ENCODE measurements at places on chromosomes 2 and 18.

DNA sequence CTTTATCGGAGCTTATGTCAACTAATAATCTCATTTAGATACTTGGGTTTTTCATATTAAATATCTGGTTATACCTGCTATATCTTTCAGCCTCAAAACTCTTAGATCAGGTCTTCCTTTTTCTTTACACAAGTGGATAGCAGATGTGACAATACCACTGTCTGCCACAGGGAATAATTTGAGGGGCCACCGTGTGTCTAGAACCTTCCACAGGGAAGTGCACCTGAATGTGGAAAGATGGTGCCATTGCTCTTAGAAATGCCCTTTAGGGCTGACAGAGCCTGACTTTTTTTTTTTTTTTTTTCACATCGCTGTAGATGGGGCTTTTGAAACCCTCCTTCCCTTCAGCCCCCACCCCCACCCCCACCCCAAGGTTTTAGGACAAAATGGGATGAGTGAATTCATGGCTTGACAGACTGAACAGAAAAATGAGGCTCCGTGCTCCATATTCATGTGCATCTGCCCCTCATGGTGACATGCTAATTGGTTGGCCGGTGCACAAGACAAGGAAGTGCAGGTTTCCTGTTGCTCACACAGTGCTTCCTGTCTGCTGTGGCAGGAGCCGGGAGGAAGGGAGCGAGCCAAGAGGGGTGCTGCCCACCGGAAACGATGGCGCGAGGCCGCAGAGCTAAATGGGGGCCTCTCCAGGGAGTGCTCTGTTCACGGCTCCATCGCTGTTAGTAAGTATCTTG is 246.0 kb downstream of the LDLRAD4 start:
- peak; percentile 57 for DNase-seq

- no peak for DNase-seq
These were observed 83.1 kb downstream of the EFEMP1 start for GRCh38 chr2:55840460-55840859.

- DNase-seq, result no peak
These were observed 125.1 kb upstream of the EPAS1 start for GRCh38 chr2:46171996-46172546.

GRCh38 chr18:21834299-21834660 is 93.7 kb downstream of the MIB1 start:
- DNase-seq, result no peak

DNA sequence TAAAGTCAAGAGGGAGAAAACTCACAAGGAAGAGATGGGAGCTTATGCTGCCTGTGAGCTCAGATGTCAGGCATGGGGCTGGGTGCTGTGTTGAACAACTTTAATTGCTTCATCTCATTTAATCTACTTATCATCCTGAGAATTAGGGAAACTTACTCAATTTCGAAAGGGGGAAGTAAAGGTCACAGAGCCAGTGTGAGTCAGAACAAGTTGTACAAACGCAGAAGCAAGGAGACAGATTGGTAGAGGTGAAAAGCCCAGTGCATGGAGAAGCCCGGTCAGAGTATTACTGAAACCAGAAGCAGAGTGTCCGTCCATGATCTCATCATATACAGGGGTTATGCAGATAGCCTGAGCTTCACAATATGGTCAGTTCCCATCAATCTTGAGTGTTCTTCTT is 281.1 kb upstream of the POU3F3 start:
- no peak for DNase-seq

- no peak for DNase-seq
These were observed 104.4 kb downstream of the ASXL3 start for GRCh38 chr18:33682436-33682835.

DNA sequence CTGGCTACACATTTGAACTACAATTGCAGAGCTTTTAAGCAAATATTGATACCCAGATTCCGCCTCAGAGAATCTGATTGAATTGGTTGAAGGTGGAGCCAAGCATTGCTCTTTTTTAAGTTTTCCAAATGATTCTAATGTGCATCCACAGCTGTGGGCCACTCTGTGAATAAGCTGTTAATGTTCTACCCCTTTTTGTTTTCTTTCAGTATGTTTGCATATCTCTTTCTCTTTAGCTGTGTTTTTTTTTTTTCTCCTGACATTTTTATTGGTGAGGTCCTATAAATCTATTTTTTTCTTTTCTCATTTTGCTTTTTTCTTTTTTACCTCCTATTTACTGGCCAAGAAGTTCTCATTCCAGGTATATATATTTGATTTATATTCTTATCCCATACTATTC is 6.5 kb downstream of the SCN3A start:
- no peak for DNase-seq
